PC-3 (cell line): ENCODE measurements at places on chromosomes 7 and 10. TPM values are rescaled to one million over a fixed set of nuclear protein-coding genes. Genes with fewer than 3 reads are reported as not detected.

DNA sequence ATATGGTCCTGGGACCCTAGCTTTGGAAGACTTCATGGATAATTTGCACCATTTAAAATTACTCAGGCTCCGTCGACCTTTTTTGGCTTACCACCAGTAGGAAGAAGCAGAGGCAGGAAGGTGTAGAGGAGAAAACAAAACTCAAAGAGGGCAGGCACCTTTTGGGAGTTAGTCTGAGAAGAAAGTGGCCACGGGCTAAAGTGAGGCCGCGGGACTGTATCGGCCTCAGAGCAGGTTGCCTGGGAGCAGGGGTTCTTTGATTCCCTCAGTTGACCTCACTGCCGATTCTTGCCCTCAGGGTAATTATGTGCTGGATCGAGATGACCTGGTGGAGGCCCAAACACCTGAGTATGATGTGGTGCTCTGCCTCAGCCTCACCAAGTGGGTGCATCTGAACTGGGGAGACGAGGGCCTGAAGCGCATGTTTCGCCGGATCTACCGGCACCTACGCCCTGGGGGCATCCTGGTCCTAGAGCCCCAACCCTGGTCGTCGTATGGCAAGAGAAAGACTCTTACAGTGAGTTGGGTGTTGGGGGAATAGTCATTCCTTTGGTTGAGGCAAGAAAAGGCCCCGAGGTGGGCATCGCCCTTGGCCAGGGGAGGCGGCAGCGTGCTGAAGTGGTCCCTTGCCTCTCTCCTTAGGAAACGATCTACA, 3.1 kb downstream of the MEPCE start:
- no peaks in the 10 kb centered on the region for H3K27me3 ChIP-seq
- H3K4me1 ChIP-seq = peaks cover 34% of the 10 kb centered on the region
- H3K4me3 ChIP-seq = peak overlapping the region; percentile 80; the same call in 1 of the 2 replicates
- H3K36me3 ChIP-seq = peaks cover 22% of the 10 kb centered on the region

- H3K36me3 ChIP-seq = peaks cover 13% of the 10 kb centered on the region; the same call in 1 of the 2 replicates
- no peak overlapping the region for H3K4me3 ChIP-seq
- H3K4me1 ChIP-seq = no peaks in the 10 kb centered on the region
- no peak overlapping the region for H3K27ac ChIP-seq
- no peaks in the 10 kb centered on the region for H3K27me3 ChIP-seq
Measured at GRCh38 chr10:72340510-72341261, 14.0 kb downstream of the DNAJB12 start.

The GFRA1 gene
- not detected in 2 replicates for total RNA-seq

- no peaks in the 10 kb centered on the region for H3K27me3 ChIP-seq
- H3K4me3 ChIP-seq = peak overlapping the region; percentile 37; the same call in 1 of the 2 replicates
- peaks cover 21% of the 10 kb centered on the region for H3K4me1 ChIP-seq
- DNase-seq = no peak
- peaks cover 44% of the 10 kb centered on the region for H3K36me3 ChIP-seq
- no peak overlapping the region for H3K27ac ChIP-seq
Measured at GRCh38 chr10:102135956-102136526, 3.2 kb downstream of the PPRC1 start.

The ARMS2 gene
- total RNA-seq = not detected in 2 replicates

- no peak overlapping the region for H3K27ac ChIP-seq
- no peaks in the 10 kb centered on the region for H3K4me1 ChIP-seq
- H3K27me3 ChIP-seq = no peaks in the 10 kb centered on the region
- DNase-seq = no peak
- H3K36me3 ChIP-seq = no peaks in the 10 kb centered on the region
Measured at GRCh38 chr10:5036511-5036910, 32.9 kb upstream of the AKR1C2 start.

The OPN4 gene
- total RNA-seq = not detected in 2 replicates

DNA sequence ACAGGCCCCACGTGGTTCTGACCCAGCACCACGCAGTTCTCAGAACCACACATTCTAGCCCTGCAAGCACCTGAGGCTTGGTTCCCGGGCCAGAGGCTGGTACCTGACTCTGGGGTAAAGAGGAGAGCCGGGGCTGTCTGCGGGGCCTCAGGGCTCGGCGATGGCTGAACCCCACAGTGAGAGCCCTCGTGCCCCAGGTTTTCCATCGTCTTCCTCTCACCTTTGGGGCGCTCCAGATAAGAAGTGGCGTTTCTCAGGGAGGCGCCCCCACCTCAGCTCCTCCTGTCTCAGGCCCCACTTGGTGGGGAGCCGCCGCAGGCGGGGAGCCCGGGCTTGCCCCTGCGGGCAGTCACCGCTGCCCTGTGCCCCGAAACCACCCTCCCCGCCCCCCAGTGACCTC, 2.2 kb upstream of the LANCL2 start:
- H3K4me3 ChIP-seq = no peak overlapping the region
- DNase-seq = no peak
- H3K4me1 ChIP-seq = peaks cover 17% of the 10 kb centered on the region; the same call in 1 of the 2 replicates

DNA sequence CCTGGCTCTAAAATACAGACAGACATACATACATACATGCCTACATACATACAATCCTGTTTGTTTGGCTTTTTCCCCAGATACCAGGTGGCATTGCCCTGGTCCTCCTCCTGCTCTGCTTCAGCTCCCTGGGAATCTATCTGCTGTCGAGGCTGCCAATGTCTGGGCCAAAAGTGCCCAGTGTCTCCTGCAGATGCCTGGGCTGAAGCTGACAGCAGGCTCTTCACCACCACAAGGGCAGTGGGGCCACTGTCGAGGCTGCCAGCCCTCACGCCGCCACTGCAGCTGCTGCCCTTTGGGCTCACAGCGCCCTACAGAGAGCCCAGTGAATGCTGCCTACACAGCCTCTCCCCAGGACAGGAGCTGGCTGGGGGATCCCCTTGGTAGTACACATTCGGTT, 18.0 kb upstream of the STN1 start:
- no peak overlapping the region for H3K4me3 ChIP-seq
- H3K36me3 ChIP-seq = no peaks in the 10 kb centered on the region
- no peaks in the 10 kb centered on the region for H3K4me1 ChIP-seq
- no peaks in the 10 kb centered on the region for H3K27me3 ChIP-seq
- H3K27ac ChIP-seq = no peak overlapping the region
- DNase-seq = no peak

- no peaks in the 10 kb centered on the region for H3K4me1 ChIP-seq
- no peak overlapping the region for H3K4me3 ChIP-seq
- no peak for DNase-seq
- H3K36me3 ChIP-seq = no peaks in the 10 kb centered on the region
- no peak overlapping the region for H3K27ac ChIP-seq
- H3K27me3 ChIP-seq = no peaks in the 10 kb centered on the region
Measured at GRCh38 chr7:113805976-113806375, 112.8 kb downstream of the PPP1R3A start.

GRCh38 chr10:100185364-100186252, at the start of gene ERLIN1:
ERLIN1 (minus strand) TSS chr10:100186029; CDS start chr10:100185626, 403 bp downstream.
- no peaks in the 10 kb centered on the region for H3K27me3 ChIP-seq
- peaks cover 33% of the 10 kb centered on the region for H3K4me1 ChIP-seq
- H3K4me3 ChIP-seq = peak within 1 kb of the TSS; percentile 83
